Liver (tissue), 10 donors: ENCODE measurements at places on chromosomes 12 and 14.
A peak's percentile ranks its signal among the peaks of the same experiment; 100 is the strongest.

- no peak for DNase-seq
Measured at GRCh38 chr14:84108746-84109457, 1421.0 kb upstream of the FLRT2 start.

DNA sequence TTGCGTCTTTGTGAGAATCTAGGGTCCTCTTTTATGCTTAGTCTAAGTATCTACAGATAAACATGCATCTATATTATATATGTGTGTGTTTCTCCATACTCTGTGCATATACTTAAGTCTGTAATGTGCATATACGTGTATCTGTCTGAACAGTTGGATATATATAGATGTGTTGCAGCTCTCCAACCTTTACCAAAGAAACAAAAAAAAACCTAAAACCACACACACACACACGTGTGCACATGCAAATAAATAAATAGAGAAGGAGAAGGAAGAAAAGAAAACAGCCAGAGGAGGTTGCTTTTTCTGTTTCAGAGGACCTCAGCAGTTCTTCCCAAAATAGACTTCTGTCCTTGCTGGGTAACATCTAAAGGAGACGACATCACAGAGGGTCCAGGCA, 244.9 kb downstream of the CACNA1C start:
- DNase-seq = no peak

GRCh38 chr14:76715511-76716081, 45.7 kb upstream of the VASH1 start:
- DNase-seq = no peak

GRCh38 chr14:83918546-83918945, 1611.4 kb upstream of the FLRT2 start:
- DNase-seq = no peak

DNA sequence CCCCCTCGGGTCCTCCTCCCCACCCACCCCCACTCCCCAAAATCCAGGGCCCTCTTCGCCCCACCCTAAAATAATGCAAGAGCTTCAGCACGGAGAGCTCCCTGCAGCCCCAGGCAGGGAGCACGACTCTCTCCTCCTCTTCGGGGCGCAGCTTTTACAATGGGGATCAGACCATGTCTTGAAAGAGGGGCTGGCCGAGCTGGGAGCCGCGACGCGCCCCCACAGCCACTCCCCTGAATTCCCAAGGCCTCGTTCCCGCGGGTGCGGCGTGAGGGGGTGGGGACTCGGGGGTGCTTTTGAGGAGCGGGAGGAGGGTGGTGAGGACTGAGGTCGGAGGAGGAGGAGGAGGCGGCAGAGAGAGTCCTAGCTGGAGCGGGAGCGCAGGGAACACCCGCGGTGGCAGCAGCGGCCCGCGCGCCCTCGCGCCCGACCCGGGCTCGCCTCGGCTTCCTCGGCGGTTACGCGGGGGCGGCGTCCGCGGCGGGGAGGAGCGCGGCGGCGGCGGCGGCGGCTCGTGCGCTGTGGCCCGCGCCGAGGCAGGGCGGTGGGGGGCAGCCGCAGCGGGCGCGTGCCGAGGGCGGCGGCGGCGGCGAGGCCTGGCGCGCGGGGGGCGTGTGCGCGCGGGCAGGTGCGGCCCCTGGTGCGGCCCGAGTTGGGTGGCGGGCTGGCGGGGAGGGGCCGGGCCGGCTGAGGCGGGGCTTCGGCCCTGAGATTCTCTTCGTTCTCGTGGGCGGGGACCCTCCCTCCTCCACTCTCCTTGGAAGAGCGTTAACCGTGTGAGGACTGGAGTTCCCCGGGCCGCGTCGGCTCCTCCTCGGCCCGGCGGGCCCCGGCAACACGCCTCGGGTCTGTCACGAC, at the start of gene ANKS1B:
Gene ANKS1B, minus strand, starts transcription at position 666 of the 858 bp plus-strand sequence. CDS start 699 bp downstream, outside the sequence.
- DNase-seq = peak; percentile 37

- DNase-seq = no peak
Measured at GRCh38 chr12:90809940-90810339, 145.0 kb downstream of the CCER1 start.

- no peak for DNase-seq
Measured at GRCh38 chr12:6463216-6463615, 7.3 kb downstream of the VAMP1 start.

DNA sequence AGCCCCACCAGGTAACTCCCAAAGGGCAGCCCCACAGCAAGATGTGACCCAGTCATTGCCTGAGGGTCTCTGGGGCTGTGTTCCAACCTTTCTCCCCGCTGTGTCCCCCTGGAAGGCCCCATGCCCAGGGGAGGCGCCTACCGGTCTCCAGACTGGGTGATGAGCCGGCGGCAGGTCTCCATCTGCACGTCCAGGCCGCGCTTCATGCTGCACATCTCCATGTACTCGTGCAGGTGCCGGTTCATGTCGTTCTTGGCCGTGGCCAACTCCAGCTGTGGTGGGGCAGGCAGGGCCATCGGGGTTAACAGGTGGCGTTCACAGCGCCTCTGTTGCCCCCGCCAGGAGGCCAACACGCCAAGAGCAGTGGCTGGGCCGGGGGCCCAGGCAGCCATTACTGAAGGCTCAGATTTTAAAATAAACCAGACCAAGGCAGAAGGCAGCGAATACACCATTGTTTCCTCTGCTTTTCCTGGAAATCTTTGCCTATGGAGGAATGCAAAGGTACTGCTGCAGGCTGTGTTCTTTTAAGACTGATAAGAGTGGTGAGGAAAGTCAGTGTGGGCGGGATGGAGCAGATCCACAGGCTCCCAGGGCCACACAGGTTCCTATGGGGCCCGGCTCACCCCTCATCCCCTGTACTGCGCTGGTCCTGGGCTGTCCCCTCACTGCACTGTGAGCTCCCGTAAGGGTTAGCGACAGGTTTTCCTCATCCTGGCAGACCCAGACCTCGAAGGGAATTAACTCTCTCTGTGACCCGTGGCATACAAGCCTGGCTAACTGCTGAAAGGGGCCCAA, 7.3 kb downstream of the GAPDH start:
- no peak for DNase-seq

- DNase-seq = no peak
Measured at GRCh38 chr12:23342407-23342806, 607.1 kb downstream of the SOX5 start.

DNA sequence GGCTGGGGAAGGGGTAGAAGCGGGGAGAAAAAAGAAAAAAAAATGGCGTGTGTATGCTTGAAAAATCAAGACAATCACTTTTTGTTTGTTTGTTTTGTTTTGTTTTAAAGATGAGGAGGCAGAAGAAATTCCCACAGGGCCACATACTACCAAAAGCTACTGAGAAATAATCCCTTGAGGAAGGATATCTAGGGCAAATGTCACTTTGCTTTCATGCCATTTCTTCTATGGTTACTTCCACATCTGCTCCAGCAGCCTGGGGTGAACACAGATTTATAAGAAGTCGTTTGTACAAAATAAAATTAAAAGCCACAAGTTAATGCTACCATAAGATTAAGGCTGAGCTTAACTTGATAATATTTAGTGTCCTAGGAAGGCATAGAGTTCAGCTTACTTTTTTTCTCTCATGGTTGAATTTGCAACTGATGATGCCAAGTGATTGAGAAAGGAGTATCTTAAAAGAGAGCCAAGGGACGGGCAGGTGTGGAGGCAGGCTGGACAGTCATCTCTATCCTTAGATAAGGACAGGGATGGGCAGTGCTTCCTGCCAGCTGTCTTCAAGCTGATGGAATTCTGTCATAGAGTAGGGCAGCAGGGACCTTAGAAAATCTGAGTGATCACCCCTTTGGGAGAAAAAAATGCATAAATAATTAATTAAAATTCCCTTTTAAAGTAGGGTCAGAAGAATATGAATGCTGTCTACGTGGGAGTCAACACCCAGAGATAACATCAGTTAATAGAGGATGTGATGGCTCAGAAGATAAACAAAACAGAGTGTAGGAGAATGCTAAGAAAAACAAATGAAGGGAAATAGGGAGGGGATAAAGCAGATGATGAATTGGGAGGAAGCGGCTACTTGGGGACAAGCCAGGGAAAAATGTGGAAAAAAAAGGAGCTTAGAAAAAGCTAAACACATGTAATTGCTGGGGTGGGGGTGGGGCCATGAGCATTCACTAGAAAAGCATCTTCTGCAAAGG, 57.1 kb downstream of the DYRK2 start:
- no peak for DNase-seq

- no peak for DNase-seq
Measured at GRCh38 chr12:117875744-117876435, 92.9 kb downstream of the KSR2 start.

DNA sequence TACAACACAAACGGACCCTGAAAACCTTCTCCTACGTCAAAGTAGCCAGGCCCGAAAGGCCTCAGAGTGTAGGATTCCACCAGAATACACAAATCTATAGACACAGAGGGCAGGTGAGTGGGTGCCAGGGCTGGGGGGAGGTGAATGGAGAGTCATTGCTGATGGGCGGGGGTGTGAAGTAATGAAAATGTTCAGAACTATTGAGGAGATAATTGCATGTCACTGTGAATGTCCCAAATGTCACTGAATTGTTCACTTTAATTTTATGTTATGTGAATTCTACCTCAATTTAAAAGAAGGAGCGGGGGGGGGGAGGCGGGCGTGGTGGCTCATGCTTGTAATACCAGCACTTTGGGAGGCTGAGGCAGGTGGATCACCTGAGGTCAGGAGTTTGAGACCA, 36.0 kb downstream of the P2RX4 start:
- no peak for DNase-seq

GRCh38 chr12:52442600-52443061, 8.5 kb upstream of the KRT75 start:
- no peak for DNase-seq

DNA sequence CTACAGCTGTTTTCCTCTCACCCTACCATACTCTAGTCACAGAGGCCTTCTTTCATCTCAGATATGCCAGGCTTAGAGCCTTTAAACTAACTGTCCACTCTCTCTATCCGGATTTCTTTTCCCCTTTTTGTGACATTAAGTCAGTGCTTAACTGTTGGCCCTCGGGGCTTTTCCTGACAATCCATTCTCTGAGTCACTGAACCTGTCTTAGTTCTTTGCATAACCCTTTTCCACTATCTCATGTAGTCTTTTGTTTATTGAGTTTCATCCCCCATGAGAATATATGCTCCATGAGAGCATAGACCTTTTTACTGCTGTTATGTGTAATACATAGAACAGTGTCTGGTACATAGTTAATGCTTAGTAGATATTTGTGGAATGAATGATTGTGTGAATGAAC, 68.7 kb downstream of the PLEKHA5 start:
- DNase-seq = no peak

DNA sequence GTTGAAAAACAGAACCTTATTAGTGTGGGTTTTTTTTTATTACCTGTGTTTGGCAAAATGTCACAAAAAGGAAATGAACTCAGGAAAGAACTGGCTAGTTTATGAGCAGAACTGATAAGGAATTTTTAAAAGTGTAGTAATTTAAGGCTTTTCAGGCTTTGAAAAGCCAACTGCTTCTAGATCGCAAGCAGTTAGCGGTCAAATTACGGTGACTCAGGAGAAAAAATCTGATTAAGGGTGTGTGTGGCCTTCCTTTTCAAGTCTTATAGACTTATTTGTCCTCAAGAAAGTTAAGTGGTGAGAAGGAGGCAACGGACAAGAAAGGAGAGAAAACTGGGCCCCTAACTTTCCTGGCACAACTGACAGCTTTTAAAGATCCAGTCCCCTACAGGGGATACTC, 33.4 kb downstream of the PDZRN4 start:
- no peak for DNase-seq

- no peak for DNase-seq
Measured at GRCh38 chr12:76123259-76124212, 39.1 kb upstream of the NAP1L1 start.

DNA sequence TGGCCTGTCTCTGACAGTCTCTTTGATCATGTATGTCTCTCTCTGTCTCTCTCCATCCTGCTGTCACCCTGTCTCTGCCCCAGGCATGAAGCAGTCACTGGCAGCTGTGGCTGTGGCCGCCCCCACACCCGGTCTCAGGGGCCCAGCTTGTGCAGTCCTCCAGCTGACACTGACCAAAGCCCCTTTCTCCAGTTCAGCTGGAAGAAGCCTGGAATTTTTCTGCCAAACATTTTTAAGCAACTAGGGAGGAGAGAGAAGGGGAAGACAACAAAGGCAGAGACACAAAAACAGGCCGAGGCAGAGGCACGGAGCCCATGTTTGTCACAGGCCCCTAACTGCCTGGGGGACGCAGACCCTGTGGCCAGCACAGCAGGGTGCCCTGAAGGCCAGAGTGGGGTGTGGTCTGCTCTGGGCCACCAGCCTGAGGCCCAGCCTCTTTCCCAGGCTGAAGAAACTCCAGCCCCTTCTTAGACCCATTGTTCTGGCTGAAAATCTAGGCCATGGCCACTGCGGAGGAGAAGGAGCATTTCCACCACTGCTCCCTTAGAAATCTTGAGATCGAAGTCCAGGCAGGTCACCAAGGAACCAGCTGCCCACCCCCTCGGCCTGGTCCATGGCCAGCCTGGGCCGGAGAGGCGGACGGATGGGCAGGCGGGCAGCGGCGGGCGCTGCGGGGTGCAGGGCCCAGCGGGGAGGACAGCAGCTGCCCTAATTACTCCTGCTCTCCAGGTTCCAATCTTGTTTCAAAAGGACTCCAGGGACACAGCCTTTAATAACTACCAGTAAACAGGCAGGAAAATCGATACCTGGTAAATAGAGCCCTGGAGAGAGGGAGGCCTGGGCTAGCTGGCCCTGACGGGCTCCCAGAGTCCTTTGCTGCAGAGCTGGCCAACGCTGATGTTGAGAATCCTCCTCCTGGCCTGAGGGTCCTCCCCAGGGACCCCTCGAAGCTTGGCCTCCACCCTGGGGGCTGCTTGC, 14.9 kb downstream of the DTX1 start:
- DNase-seq = no peak

DNA sequence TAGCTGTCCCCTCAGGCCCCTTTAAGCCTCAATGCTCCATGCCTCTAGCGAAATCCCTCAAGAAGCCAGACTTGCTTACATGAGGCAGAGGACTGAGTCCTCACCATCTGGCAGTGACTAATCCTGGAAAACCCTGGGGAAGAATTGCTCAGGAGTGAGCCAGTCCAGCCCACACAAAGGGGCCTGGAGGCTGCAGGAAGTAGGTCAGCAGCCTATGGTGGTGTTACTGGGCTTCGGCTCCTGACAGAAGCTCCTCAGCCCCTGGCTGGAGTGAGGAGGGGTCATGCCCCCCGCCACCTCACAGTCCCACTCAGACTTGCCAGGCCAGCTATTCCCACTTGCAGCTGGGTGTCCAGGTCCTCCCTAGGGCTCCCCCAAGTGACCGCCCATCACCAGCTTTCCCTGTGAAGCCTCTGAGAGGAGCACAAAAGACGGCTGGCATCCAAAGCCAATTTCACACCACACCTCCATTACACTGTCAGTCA, 250.5 kb downstream of the DPF3 start:
- DNase-seq = no peak
